NCI-H774 (cell line): ENCODE measurements at places on chromosomes 7 and 10.

- DNase-seq = no peak
These were observed 20.9 kb upstream of the CYP3A43 start for GRCh38 chr7:99806839-99807478.

GRCh38 chr10:80429521-80429973 lies 21.2 kb downstream of the PRXL2A start:
- no peak for DNase-seq

- DNase-seq = no peak
These were observed 14.4 kb upstream of the SPRN start for GRCh38 chr10:133438711-133439273.

GRCh38 chr7:55533729-55534080 lies 38.6 kb downstream of the VOPP1 start:
- DNase-seq = no peak

DNA sequence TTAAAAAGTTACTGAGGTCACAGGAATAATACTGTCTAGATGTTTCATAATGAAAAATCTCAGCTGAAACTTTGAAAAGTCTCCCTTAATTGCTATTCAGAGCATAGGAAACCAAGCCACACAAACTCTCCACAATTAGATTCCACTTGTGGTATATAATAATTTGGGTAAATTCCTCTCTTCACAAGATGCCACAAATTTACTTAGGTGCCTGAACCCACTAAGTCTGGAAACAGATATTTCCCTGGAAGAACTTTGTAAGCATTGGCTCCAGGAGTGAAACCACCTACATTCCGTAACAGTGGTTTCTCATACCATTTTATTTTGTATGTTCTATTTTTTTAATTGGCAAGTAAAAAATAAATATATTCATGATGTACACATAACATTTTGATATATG lies 493.4 kb downstream of the SEMA3D start:
- no peak for DNase-seq

- DNase-seq = no peak
These were observed 14.8 kb downstream of the STEAP1B start for GRCh38 chr7:22485189-22485588.

DNA sequence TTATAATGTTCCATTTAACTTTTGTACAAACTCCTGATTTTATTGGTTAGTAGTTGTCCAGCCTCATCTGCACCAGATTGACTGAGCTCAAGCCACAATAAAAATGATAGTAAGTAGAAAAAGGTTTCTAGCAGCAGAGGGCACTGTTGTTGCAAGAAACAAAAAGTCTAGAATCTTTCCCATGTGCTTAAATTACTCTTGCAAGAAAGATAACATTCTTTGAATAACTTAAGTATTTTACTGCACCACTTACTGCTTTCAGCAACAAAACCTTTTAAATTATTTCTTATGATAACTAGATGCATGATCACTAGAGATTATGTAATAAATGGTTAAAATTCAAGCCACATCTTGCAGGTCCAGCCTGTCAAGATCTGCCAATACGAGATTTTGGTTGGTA lies 27.0 kb downstream of the LMOD2 start:
- no peak for DNase-seq

DNA sequence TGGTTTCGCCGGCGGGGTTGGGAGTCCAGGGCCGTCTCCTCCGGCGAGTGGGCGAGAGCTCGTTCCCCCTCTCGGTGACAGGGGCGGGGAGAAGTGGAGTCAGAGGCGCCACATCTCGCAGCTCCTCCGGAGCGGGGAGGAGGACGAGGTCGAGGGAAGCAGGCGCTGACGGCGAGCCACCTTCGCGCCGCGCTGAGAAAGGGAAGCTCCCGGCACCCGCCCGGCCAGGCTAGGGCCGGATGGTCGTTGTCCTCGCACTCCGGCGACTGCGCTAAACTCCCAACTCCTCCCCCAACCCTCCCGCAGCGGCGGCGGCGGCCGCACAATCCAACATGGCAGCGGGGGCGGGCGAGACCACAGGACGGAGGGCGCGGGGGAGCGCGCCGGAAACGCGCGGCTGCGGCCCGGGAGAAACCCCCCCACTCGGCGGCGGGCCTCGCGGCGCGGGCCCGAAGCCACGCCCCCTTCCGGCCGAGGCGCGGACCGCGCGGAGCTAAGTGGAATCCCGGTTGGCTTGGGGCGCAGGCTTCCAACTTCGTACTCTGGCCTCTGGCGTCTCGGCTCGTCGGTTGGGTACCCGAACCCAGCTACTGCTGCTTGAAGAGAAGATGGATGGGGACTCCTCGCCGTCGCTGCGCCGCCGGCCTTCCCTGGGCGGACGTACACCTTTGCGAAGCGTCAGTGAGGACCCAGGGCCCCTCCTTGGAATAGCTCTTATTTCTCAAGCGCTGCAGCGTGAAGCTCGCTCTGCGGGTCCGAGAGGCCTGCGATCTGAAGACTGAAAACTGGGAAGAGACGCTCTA lies at the start of gene WASL:
TSS of gene WASL (minus strand) at position 270 of the 803 bp plus-strand sequence. CDS start at position 1, 269 bp downstream.
- peak; percentile 90 for DNase-seq

- no peak for DNase-seq
These were observed 44.8 kb upstream of the CDK1 start for GRCh38 chr10:60733517-60733822.

GRCh38 chr7:93739424-93739823 lies 151.1 kb downstream of the TFPI2 start:
- DNase-seq = no peak

DNA sequence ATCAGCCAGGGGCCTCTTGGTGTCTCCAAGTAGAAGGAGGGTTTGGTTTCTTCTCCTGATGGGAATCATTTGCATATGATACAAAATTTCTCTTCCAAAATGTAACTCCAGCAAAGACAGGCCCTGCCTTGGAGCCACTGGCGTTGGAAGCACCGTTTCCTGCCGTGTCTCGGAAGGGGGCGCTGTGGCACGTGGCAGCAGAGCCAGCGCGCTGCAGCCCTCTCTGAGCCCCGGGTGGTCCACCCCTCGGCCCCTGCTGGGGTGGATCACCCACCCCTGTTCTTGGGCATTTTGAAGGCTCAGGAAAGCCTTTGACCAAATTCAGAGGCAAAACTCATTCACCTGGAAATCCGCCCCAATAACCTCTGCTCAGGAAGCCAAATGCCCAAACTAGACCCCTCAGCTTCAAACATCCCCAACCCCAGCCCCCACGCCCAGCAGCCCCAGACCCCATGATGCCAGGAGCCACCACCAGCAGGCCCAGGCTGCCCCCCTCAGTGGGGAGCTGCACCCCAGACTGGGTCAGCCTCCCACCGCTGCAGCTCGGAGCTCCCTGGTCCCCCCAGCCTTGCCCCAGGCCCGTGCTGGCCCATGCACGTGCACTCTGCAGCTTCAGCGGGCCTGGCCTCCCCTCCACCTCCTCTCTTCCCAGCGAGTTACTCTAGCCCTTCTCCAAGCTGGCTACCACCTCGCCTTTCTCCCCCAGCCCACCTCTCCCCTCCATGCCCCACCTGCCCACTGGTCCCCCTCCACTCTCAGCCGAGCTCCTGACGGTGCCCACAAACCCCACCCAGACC lies 29.5 kb upstream of the ELFN1 start:
- no peak for DNase-seq

DNA sequence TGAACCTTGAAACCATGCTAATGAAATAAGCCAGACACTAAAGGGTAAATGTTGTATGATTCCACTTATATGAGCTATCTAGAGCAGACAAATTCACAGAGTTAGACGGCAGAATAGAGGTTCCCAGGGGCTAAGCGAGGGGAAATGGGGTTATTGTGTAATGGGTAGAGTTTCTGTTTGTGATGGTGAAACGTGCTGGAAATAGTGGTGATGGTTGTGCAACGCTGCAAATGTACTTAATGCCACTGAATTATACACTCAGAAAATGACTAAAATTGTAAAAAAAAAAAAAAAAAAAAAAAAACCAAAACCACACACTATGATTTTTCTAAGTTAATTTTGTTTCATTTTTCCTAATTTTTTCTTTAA lies 30.0 kb downstream of the SFXN4 start:
- no peak for DNase-seq
